Ascending aorta (tissue), 2 donors: ENCODE measurements at places on chromosomes 3 and 15. TPM values are rescaled to one million over a fixed set of nuclear protein-coding genes. Genes with fewer than 3 reads are reported as not detected.
A peak's percentile ranks its signal among the peaks of the same experiment; 100 is the strongest.

IL17RD gene
- 3.4 TPM for total RNA-seq

FANCD2OS gene
- not detected for total RNA-seq

- no peak overlapping the region for H3K4me3 ChIP-seq
- H3K36me3 ChIP-seq = no peaks in the 10 kb centered on the region
- no peak overlapping the region for H3K27ac ChIP-seq
- H3K27me3 ChIP-seq = no peaks in the 10 kb centered on the region
These were observed 201.7 kb upstream of the PFN2 start for GRCh38 chr3:150172356-150172755.

SLITRK3 gene
- not detected for total RNA-seq

- no peak for DNase-seq
- no peak overlapping the region for H3K4me3 ChIP-seq
- no peaks in the 10 kb centered on the region for H3K36me3 ChIP-seq
- no peak overlapping the region for H3K27ac ChIP-seq
These were observed 46.3 kb downstream of the GOLIM4 start for GRCh38 chr3:168049367-168049974.

GRCh38 chr3:37712421-37712820 lies 149.3 kb upstream of the CTDSPL start:
- H3K36me3 ChIP-seq = no peaks in the 10 kb centered on the region
- H3K27ac ChIP-seq = peak overlapping the region; percentile 80
- H3K27me3 ChIP-seq = no peaks in the 10 kb centered on the region

DNA sequence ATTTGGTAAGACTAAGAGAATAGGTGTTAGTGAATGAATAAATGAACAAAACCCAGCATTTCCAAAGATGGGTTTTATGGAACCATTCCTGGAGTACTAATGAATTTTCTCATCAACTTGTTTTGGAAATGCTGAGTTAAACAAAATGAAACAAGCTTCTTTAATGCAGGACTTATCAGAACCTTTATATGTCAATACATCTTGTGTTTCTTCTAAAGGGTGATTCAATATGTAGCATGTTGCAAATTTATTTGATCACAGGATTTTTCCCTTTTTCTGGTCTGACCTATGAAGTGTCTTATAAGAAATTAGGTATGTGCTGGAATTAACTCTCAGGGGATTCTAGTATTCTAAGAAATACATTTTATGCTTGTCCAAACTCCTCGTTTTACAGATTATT lies 53.2 kb downstream of the EDEM1 start:
- no peak overlapping the region for H3K27ac ChIP-seq
- H3K4me3 ChIP-seq = no peak overlapping the region
- no peaks in the 10 kb centered on the region for H3K4me1 ChIP-seq
- DNase-seq = no peak
- H3K36me3 ChIP-seq = no peaks in the 10 kb centered on the region

- H3K4me3 ChIP-seq = no peak overlapping the region
- H3K4me1 ChIP-seq = no peaks in the 10 kb centered on the region
- H3K27ac ChIP-seq = no peak overlapping the region
- DNase-seq = no peak
- H3K27me3 ChIP-seq = no peaks in the 10 kb centered on the region
These were observed 42.4 kb downstream of the PCSK6 start for GRCh38 chr15:101447168-101447533.

IQGAP1 gene
- total RNA-seq = 99.1 TPM

DNA sequence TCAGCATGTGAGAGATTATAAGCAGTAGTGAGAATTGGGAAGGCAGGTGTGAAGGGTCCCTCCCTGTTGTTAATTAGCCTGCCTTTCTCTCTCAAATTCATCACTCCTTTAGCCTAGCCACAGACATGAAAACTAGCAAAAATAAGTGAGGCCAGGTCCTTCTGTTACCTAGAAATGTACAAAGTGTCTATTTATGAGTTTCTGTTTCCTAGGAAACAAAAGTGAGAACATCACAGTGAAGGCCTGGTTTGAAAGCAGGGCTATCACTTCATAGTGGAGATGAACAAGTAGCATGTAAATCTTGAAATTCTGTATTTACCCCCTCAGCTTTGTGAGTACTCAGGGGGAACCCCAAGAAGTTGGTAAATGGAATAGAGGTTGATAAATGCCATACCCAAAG lies 78.2 kb upstream of the UMPS start:
- H3K27ac ChIP-seq = no peak overlapping the region
- no peak overlapping the region for H3K4me3 ChIP-seq
- peaks cover 81% of the 10 kb centered on the region for H3K36me3 ChIP-seq
- no peaks in the 10 kb centered on the region for H3K27me3 ChIP-seq
- DNase-seq = no peak
- no peaks in the 10 kb centered on the region for H3K4me1 ChIP-seq

RLBP1 gene
- not detected for total RNA-seq

- no peak overlapping the region for H3K27ac ChIP-seq
- no peaks in the 10 kb centered on the region for H3K4me1 ChIP-seq
- no peak overlapping the region for H3K4me3 ChIP-seq
- no peaks in the 10 kb centered on the region for H3K36me3 ChIP-seq
These were observed 327.8 kb downstream of the CTNNB1 start for GRCh38 chr3:41526995-41527573.

- no peaks in the 10 kb centered on the region for H3K4me1 ChIP-seq
- no peak overlapping the region for H3K27ac ChIP-seq
- H3K36me3 ChIP-seq = no peaks in the 10 kb centered on the region
- no peak overlapping the region for H3K4me3 ChIP-seq
These were observed 29.9 kb downstream of the ATP13A5 start for GRCh38 chr3:193348686-193349085.

DNA sequence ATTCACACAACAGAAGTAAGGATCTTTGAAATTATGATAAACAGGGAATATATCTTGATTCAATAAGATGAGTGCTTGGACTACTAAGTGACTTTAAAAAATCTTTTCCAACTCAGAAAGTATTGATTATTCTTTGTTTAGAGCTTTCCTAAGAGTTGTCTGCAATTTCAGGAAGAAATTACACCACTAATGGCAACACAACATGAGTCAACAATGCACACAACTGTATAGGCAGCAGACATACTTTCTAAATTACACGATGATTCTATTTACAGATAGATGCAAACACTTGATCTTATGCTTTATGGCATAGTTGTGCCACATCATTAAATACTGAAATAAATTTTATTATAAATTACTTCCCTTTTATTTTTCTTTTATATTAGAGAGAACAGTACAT lies 4.4 kb downstream of the NAA50 start:
- no peak overlapping the region for H3K27ac ChIP-seq
- H3K36me3 ChIP-seq = no peaks in the 10 kb centered on the region
- peaks cover 18% of the 10 kb centered on the region for H3K4me1 ChIP-seq
- H3K4me3 ChIP-seq = no peak overlapping the region
- no peaks in the 10 kb centered on the region for H3K27me3 ChIP-seq

DNAJA4 gene
- total RNA-seq = 3.5 TPM

DNA sequence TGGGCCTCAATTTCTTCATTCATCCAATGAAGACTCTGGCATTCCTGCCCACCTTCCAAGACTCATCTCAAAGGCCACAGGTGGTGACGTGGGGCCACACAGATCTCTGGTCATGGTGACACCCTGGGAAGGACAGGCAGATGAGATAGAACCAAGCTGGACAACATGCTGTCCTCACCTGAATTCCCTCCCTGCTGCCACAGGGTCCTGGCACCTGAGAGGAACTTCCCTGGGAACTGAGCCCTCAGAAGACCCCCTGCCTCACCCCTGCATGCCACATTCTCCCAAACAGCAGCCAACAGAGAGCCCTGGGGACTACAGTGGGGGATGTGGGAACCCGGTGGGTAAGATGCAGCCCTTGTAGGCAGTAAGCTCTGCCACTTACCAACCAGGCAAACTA lies 10.7 kb downstream of the KLF15 start:
- peak; percentile 47 for DNase-seq
- no peak overlapping the region for H3K4me3 ChIP-seq
- H3K27me3 ChIP-seq = no peaks in the 10 kb centered on the region
- H3K36me3 ChIP-seq = peaks cover 69% of the 10 kb centered on the region
- H3K27ac ChIP-seq = no peak overlapping the region
- H3K4me1 ChIP-seq = peaks cover 43% of the 10 kb centered on the region

GRCh38 chr15:82103468-82103867 lies 57.6 kb upstream of the MEX3B start:
- H3K4me3 ChIP-seq = no peak overlapping the region
- no peaks in the 10 kb centered on the region for H3K4me1 ChIP-seq
- no peak for DNase-seq
- no peak overlapping the region for H3K27ac ChIP-seq
- H3K27me3 ChIP-seq = no peaks in the 10 kb centered on the region
- H3K36me3 ChIP-seq = no peaks in the 10 kb centered on the region

- H3K4me3 ChIP-seq = no peak overlapping the region
- H3K4me1 ChIP-seq = no peaks in the 10 kb centered on the region
- DNase-seq = no peak
- no peak overlapping the region for H3K27ac ChIP-seq
- H3K27me3 ChIP-seq = no peaks in the 10 kb centered on the region
These were observed 15.9 kb upstream of the ZBTB38 start for GRCh38 chr3:141352262-141352984.

FLNB gene
- 144 TPM for total RNA-seq

SLCO2A1 gene
- total RNA-seq = 111 TPM

DNA sequence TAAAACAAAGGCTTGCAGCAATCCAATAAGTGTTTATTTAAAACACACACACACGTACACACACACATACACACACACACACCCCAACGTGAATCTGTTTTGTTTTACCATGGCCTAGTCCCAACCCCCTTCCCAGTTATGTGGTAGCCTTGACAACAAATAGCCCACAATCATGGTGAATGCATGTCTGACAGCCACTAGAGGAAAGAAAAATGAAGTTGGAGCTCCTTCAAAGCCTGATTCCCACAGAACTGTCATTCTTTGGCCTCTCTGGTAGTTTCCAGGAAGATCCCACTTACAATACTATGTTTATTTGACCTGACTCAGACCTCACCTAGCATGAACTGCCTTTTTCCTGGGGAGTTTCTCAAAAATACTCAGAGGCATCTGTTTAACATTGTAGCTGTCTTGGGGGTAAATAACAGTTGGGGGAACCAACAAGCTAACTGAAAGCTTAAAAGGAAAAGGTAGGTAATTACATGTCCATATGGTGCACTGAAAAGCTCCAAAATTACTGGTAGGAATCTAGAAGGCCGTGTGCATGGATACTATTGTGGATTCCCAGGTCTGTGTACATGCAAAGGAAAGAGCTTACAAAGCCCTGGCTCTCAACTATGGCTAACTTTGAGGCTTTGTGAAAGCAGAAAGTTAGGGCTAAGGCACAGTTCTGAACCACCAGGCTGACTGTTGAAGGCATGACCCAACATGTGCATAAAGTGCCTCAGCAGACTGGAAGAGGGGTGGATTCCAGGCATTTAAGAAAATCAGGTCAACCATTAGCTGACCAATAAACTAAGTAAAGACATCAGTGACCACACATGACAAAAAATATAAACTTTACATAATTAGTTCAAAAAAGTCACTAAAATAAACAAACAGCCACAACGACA lies 65.3 kb downstream of the FAIM start:
- no peak overlapping the region for H3K4me3 ChIP-seq
- H3K27me3 ChIP-seq = no peaks in the 10 kb centered on the region
- no peak for DNase-seq
- H3K4me1 ChIP-seq = peaks cover 9% of the 10 kb centered on the region

FRMD5 gene
- not detected for total RNA-seq

DOCK3 gene
- 3.9 TPM for total RNA-seq

DNA sequence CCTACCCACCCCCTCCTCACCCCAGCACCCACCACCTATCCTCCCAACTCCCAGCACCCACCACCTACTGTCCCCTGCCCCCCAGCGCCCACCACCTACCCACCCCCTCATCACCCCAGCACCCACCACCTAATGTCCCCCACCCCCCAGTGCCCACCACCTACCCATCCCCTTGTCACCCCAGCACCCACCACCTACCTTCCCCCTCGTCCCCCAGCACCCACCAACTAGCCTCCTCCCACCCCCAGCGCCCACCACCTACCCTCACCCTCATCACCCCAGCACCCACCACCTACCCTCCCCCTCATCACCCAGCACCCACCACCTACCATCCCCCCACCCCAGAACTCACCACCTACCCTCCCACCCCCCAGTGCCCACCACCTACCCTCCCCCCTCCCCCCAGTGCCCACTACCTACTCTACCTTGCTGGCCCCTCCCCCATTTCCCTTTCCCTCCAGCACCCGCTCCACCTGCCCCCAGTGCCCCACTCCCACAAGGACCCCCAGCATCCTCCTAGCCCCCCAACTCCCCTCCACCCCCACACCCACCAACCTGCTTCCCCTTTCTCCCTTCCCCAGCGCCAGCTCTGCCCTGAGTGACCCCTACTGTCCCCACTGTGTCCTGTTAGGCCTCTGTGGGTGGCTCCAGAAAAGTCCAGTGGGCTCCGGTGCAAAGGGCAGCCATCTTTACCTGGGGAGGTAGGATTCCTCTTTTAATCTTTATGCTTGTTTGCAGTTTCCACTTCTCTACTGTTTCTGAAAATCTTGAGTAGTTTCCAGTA lies 1.2 kb downstream of the UROC1 start:
- no peak for DNase-seq
- no peaks in the 10 kb centered on the region for H3K4me1 ChIP-seq
- no peak overlapping the region for H3K4me3 ChIP-seq
- H3K27me3 ChIP-seq = no peaks in the 10 kb centered on the region
- H3K27ac ChIP-seq = no peak overlapping the region

PLD1 gene
- total RNA-seq = 8.8 TPM

DNA sequence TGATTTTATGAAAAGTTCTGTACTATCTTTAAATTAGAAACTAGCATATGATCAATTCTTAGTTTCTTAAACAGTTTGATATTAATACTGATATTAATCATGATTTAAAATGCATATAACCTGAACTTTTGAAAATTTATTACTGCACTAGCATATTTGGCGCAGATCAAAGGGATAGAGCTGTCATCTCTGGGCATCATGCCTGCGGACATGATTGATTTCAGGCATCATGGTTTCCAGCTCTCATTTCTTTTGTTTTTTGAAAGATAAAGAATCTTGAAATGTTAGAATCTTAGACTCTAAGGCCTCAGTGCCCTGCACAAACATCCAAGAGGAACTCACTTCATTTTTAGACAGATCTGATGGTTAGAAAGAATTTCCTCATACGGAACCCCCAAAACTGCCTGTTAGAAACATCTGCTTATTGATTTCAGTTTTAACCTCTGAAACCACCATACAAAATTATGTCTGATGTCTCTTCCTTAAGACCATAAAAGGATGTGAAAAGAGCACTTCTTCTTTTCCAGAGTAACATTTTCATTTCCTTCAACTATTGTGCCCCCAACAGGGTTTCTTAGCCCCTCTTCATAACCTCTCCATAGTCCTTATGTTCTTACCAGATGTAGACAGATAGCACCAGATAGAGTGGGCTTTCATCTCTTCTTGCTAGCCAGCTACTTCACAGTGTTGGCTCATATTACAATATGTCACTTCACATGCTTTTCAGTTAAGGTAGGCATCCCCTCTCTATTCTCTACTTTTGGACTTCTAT lies 110.8 kb downstream of the BBX start:
- H3K4me1 ChIP-seq = no peaks in the 10 kb centered on the region
- no peak for DNase-seq
- H3K27ac ChIP-seq = no peak overlapping the region
- no peaks in the 10 kb centered on the region for H3K36me3 ChIP-seq

PRR20G gene
- not detected for total RNA-seq

SKOR1 gene
- not detected for total RNA-seq
